KBM-7 (cell line): ENCODE measurements at places on chromosomes 5 and 9.
A peak's percentile ranks its signal among the peaks of the same experiment; 100 is the strongest.

GRCh38 chr5:116824751-116825438, 250.3 kb upstream of the SEMA6A start:
- DNase-seq: no peak

DNA sequence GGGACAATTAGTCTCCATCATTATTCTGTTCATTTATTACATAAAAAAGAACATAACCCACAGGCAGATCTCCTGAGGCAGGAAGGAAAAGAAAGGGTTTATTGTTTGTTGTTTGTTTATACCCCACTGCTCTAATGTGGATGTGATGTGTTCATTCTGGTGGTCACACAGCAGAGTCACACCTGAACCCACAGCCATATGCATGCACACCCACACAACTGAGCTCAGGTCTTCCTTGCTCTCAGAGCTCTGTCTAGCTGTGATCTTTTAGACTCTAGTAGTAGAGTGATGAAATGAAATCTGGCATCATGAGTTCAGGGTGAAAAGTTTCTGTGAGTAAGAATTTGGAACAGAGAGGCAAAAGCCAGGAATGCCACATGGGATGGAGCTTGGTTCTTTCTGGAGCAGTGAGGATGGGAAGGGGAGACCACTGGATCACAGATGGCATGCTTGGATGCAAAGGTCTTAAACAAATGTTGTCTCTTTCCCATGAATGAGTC, 227.0 kb downstream of the PAPPA start:
- DNase-seq: no peak

DNA sequence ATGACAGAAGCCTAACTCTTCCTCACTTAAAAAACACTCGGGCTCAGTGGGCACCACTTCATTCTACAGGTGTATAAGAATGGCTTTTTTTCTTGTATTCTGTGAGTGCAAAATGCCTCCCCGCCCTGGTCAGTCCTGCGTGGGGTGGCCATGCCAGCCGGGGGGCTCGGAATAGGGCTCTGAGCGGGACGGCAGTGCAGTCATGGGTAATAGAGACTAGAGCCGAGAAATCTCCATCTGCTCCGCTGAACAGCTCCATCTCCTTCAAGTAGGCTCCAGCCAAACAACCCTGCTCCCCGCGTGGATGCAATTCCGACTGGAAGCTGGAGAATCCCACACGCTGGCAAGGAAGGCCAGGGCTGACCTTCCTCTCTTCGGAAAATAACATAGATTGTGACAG, 317.0 kb upstream of the IRX4 start:
- DNase-seq: no peak

- DNase-seq: peak; percentile 34
Observed at GRCh38 chr9:128703616-128704355, 1.5 kb downstream of the PKN3 start.

DNA sequence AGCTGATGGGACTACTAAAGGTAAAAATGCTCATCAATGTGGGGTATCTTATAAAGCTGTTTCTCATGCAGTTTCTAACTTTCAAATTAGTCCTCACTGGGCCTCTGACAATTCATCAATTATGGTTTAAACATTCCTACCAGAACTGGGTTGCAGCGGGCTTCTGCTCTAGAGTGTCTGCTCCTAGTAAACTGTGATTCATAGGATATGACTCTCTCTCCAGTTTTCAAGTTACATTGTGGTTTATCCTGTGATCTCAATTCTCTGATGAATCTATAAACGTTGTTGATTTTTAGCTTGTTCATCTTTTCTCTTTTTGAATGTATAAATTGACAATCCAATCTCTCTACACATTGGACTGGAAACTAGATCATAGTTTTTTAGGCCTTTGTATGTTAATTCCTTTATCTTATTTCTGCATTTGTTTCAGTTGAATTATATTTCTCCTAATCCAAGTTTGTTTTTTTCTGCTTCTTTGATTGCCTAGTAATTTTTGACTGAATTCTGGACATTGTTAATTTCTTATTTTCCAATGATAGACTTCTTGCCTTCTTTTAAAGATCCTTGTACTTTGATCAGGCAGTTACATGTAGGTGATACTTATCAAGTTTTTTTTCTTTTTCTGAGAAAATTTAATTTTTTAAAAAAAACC, 822.6 kb downstream of the TLE1 start:
- no peak for DNase-seq

DNA sequence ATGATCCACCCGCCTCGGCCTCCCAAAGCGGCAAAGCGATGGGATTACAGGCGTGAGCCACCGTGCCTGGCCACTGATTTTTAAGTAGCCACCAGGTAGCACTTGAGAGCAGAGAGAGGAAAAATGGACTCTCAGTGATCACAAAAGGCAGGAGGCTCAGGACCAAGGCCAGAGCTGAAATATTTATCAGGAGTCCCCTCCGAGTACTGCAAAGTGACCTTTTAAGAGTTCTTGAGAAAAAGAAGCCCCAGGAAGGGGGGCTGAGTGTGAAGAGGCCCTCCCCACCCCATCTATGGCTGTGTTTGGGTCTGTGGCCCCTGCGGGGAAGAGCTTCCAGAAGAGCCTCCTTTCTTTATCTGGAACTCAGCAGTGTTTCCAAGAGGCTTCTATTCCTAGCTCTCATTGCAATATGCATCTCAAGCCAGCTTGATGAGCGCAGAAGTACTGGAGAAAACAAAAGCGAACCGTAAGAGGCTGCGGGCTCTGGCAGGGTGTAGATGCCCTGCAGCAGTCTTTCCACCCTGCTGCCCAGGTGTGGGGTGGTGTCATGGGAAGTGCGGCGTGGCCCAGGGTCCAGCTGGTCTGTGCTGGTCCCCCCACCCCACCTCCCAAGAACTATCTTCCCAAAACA, 75.5 kb upstream of the CDK20 start:
- no peak for DNase-seq

DNA sequence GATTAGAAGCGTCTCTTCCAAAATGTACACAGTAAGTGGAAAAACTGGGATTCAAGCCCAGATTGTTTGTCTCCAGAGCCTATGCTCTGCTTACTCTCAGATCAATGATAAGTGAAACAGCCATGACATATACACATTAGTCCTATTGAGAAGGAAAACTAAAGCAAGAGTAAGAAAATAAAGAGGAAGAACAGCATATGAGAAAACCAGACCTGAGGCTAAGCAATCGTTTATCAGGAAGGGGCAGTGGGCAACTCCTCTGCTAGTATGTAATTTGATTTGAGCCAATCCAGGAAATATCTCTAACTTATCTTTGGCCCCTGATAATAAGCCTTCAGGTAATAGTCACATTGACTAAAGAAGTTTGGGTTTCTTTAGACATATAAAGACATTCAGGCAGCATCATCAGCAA, 789.9 kb upstream of the C9orf72 start:
- DNase-seq: no peak

DNA sequence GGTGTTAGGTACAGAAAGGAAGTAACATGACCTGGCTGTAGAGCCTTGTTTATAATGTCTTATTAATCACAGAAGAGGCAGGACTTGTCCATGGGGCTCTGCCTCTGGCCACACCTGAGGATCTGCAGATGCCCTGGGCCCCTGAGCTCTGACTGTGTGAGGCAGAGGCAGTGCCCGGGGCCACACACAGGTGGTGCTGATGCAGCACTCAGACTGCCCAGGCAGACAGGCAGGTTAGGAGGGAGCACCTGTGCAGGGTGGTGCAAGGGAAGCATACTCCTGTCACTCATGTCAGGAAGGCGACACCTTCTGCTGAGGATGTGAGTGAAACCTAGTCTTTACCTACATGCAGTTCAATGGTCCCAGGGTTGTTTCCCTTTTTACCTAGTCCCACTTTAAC, 88.7 kb downstream of the CFAP90 start:
- DNase-seq: no peak

GRCh38 chr9:132458432-132458831, 48.4 kb downstream of the CFAP77 start:
- DNase-seq: no peak

GRCh38 chr5:10760096-10760920, 726 bp downstream of the DAP start:
- DNase-seq: peak; percentile 85

DNA sequence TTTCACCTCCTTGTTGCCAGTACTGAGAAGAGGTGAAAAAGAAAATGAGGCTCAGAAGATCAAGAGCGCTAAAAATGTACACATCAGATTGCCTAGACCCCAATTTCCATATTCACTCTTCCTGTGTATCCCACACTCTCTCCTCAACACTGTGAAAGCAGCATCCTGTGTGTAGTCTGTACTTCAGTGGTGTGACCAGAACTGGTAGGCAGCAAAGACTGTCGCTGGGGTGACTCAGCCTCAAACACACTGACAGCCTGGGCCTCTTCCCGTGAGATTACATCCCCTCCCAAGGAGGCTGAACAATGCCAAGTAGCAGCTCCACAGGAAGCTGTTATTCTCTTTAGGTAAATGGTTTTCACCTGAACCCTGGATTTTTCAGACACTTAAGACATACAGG, 135.5 kb downstream of the CCDC192 start:
- DNase-seq: no peak

DNA sequence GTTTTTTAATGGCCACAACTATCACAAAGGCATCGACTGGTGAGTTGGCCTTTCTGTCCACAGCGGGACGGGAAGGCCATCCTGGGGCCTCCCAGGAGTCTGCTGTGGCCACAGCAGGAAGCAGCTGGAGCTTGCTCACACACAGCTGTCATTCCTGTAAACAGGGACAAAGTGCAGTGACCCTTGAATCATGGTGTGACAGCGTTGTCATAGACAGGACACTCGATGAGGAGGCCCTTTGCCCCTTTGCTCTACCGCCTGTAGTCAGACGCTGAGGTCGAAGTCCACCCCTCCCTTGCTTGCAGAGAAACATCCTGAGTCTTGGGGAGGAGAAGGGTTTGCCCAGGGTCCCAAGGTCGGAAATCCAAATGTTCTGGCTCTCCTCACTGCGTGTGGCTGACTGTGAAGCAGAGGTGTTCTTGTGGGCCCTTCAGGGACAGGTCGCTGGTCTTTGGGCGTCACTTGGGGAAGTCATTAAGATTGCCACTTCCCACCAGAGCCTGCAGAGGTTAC, 35.1 kb downstream of the NDST1 start:
- DNase-seq: no peak
